ENCODE measurements at places on chromosomes 2 and 18. TPM values are rescaled to one million over a fixed set of nuclear protein-coding genes. Genes with fewer than 3 reads are reported as not detected.

Gene SLC11A1
- 7.8 TPM for total RNA-seq

Gene PTH2R
- not detected for total RNA-seq

Gene STARD6
- not detected for total RNA-seq

Gene INPP1
- 36.3 TPM for total RNA-seq

Gene PLEKHB2
- 124 TPM for total RNA-seq

Gene ESPNL
- total RNA-seq, result 0.47 TPM

Gene CPSF3
- total RNA-seq, result 20.0 TPM

- DNase-seq, result no peak
Observed at GRCh38 chr2:169849710-169850109, 22.5 kb downstream of the UBR3 start.

- DNase-seq, result no peak
Observed at GRCh38 chr2:236103981-236104380, 64.2 kb downstream of the GBX2 start.

- DNase-seq, result no peak
Observed at GRCh38 chr2:240403396-240404104, 31.9 kb upstream of the GPC1 start.

DNA sequence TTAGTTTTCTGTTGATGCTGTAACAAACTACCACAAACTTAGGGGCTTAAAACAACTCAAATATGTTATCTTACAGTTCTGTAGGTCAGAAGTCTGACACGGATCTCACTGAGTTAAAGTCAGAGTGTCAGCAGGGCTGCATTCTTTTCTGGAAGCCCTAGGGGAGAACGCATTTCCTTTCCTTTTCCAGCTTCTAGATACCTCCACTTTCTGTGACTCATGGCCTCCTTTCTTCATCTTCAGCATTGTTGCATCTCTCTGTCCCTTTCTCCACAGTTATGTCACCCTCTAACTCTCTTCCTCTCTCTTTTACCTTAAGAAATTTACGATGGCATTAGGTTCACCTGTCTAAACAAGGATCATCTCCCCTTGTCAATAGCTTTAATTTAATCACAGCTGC, 13.3 kb upstream of the PPP4R1 start:
- DNase-seq, result no peak

DNA sequence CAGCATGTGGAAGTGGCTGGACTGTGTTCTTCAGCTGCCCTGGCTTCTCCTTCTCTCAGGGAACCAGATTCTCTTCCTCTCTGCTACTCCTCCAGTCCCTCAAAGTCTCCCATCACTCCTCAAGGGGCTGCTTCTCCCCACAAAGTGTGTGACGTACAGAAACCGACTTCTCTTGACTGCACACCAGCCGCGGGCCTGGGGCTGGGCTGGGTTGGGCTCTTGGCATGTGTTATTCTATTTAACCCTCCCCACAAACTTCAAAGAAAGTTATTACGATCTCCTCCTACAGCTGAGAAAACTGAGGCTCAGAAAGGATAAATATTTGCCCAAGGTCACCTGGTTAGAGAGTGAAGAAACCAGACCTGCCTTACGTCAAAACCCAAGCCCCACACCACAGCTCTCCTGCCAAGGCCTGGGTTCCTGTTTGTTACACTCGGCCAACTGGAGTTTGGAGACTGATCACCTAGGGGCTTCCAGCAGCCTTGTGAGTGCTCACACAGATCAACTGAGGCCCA, 269.0 kb downstream of the TFCP2L1 start:
- DNase-seq, result no peak

GRCh38 chr18:47404845-47405244, 153.4 kb upstream of the SKOR2 start:
- no peak for DNase-seq

DNA sequence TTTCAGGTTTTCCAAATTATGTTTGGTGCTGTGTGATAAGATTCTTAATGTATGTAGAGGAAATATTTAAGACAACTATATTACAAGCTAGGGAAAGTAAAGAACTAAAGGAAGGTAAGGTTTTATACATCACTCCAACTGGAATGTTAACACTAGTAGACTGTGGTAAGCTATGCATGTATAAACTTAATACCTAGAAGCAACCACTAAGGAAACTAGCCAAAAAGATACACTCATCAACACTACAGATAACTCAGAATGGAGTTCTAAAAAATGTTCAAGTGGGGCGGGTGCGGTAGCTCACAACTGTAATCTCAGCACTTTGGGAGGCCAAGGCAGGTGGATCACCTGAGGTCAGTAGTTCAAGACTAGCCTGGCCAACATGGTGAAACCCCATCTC, 37.8 kb upstream of the MALL start:
- DNase-seq, result no peak

DNA sequence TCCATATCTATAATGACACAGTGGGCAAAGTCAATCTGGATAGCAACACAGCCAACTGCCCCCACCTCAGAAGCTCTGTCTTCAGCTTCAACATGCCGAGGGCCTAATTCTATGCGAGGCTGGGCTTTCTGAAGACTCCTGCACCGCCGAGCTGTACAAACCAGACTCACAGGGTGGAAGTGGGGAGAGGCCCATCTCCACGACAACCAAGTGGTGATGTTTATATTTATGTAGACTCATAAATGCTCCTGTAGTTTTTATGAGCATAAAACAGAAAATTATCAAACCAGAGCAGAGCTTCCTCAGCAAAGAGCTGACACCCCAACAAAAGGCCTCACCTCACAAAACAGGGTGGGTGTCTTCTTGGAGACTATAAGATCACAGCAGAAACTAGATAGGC, 77.0 kb upstream of the LGALSL start:
- DNase-seq, result peak; percentile 25

GRCh38 chr2:173667014-173667413, 298.2 kb downstream of the SP3 start:
- DNase-seq, result peak; percentile 9

GRCh38 chr2:95569170-95569569, 22.6 kb upstream of the TRIM43 start:
- no peak for DNase-seq

GRCh38 chr2:34229998-34230397, 630.9 kb upstream of the FAM98A start:
- DNase-seq, result no peak

DNA sequence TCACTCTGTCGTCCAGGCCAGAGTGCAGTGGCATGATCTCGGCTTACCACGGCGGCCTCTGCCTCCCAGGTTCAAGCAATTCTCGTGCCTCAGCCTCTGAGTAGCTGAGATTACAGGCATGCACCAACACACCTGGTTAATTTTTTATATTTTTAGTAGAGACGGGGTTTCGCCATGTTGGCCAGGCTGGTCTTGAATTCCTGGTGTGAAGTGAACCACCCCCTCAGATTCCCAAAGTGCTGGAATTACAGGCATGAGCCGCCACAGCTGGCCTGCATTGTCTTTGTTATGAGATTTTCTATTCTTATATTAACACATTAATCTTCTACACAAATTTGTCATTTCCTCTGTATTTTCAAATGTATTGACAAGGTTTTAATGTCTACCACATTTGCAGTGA, 75.2 kb downstream of the SEPTIN10 start:
- no peak for DNase-seq

DNA sequence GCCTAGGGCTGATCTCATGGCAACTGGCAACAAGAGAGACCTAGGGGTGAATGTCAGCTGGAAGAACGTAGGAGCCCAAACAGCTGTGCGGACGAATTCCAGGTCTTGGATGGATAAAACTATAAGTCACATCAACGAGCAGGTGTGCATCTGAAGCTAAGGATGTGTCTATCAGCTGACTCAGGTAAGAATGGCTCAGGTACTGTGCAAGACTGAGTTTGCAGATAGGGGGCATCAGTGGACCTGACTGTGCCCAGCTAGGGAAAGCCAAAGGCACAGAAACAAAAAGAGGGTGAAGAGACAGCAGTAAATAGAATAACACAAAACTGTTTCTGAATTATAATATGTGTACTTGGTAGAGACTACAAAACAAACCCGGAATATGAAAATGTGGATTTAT, 357.3 kb downstream of the ZEB2 start:
- peak; percentile 19 for DNase-seq

GRCh38 chr2:203782262-203782976, 76.0 kb downstream of the CD28 start:
- peak; percentile 60 for DNase-seq

DNA sequence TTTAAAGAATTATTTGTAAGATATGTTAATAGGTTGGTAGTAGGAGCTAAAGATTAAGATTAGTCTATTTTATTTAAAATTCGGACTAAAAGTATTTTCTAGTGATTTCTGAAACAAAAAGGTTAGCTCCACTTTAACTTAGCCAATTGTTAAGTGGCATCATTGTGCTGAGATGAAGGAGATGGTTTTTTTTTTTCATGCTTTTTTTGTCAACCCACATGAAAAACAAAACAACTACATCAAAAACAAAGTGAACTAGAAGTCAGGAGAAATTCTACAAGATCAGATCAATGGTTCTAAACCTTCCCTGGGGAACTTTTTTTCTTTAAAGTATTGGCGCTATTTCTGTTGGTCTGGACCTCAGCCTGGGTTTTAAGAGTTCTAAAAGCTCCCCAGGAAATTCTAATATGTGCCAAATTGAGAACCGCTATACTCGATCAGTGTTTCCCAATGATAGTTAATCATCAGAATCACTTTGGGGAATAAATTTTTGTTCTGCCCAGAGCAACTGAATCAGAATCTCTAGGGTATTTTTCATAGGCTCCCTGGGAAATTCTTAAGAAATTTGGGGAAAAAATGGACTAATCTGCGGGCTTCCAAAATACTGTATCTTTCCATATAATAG, 2.3 kb downstream of the ZC3H6 start:
- DNase-seq, result no peak

- no peak for DNase-seq
Observed at GRCh38 chr2:23426263-23426905, 41.4 kb downstream of the KLHL29 start.

DNA sequence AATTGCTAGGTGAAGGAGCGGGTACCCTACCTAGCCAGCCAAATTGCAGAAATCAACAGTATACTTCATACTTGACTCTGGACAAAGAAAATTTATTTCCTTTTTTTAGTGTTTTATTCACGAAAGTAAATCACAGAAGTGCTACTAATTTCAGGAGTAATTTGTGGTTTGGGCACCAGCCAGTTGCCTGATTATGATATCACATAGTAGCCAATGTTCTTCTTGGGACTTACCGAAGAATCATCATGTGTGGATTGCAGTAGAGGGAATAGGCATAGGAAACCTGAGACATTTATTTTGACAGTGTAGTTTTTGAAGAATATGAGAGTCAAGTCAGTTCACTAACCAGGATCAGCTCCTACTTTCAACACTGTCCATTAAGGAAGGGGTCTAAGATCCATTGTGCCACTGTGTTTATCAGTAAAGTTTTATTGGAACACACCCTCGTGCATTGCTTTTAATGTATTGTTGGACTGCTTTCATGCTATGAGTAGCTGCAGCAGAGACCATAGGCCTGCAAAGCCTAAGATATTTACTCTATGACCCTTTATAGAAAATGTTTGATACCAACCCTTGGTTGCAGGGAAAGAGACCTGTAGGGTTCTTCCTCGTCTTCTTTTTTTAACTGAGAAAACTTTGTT, 32.1 kb downstream of the TNFRSF11A start:
- no peak for DNase-seq
